ENCODE measurements at places on chromosomes 4 and X. TPM values are rescaled to one million over a fixed set of nuclear protein-coding genes. Genes with fewer than 3 reads are reported as not detected.

DNA sequence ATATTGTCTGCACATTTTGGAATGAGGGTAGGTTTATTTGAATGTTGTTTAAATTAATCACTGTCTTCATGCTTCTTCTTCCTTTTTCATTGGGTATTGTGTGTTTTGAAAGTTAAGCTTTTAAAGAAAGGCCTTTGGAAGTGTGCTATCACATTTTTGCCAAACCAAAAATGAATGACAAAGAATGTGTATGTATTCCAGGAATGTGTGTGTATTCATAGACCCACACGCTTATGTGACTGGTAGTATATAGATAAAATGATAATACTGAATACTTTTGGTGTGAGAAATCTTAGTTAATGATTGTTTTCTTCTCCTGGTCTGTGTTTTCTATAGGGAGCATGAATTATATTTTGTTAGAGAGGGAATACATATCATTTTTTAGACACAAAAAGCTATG lies 404.4 kb downstream of the TLL1 start:
- no peak for DNase-seq

DNA sequence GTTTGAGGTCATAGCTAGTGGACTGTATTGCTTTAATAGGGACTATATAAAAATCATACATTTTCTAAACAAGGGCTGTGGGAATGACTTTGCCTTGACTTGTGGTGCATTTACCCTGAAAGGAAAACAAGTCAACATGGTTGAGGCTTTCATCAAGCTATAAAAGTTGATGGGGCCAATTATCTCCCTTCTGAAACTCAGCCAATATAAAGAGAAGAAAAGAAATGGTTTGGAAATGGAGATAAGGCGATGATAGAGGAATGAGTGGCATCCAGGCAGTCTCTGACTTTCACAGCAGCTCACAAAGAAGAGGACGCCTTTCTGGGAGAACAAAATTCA lies 118.7 kb downstream of the SMARCA1 start:
- no peak for DNase-seq

GRCh38 chr4:19987746-19988145 lies 264.0 kb upstream of the SLIT2 start:
- no peak for DNase-seq

GRCh38 chrX:30144971-30145731 lies 70.2 kb upstream of the MAGEB2 start:
- DNase-seq, result no peak

GRCh38 chrX:13816643-13817627 lies at the start of gene GPM6B:
TSS of gene GPM6B (minus strand) at chrX:13817093. CDS start at chrX:13816904, 189 bp downstream.
- peak; percentile 52 for DNase-seq

- peak; percentile 73 for DNase-seq
Measured at GRCh38 chrX:140510306-140510676, 5.4 kb upstream of the SOX3 start.

DNA sequence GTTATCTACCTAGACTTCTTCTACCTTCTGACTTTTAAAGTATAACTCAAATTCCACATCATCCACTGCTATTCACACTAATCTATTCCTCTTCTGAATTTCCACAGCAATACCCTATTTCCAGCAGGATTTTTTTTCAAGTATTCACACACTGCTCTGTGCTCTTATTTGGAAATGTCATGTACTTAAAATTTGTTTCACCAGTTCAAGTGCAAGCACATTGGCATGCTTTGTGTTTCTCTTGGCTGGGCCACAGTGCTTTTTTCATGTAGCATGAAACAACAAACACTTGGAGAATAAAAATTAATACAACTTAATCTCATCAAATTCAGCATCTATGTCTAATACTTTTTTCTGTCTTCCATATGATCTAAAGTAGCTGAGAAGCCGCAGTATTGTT lies 161.8 kb upstream of the PCDH18 start:
- no peak for DNase-seq

GRCh38 chrX:129996120-129996519 lies 13.7 kb downstream of the BCORL1 start:
- no peak for DNase-seq

DNA sequence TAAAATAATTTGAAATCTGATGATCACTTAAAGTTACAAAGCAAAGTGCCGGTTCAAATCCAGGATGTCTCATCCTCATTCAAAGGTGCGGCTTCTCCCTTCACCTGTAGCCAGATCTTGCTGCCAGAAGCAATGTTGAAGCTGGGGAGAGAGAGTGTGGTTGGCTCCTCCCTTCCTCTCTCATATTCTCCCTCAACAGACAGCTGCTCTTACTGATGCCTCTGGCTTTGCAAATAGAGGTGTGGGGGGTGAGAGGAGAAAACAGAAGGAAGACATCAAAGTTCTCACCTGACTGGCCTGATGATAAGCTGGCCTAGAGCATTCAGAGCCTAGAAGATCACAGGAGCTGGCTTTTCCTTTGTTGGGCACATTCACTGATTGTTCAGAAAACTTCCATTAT lies 28.3 kb upstream of the BTC start:
- DNase-seq, result no peak

The PRPS2 gene
- total RNA-seq, result 65.4 TPM
